ENCODE measurements at places on chromosomes 12 and 14.

DNA sequence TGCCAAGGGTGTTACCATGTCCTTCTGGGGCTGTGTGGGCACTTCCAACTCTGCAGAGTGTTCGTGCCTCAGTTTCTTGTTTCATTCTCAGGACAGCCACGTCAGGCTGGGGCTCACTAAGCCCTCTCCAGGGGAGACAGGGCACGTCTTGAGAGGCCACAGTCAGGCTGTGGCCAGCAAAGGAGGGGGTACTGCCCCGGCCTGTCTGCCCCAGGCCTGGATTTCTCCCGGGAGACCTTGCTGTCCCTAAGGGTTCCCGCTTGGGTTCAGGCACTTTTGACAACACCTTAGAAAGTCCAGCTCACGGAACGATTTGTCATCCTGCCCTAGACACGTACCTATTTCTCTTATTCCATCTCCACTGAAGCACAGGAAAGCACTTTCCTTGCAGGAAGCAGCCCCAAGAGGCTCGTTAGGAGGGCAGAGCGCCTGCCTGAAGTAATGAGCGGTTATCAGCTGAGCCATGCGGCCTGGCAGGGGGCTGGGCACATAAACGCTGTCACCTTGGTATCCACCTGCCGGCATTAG, 290.4 kb upstream of the RTL1 start:
- no peak for DNase-seq

DNA sequence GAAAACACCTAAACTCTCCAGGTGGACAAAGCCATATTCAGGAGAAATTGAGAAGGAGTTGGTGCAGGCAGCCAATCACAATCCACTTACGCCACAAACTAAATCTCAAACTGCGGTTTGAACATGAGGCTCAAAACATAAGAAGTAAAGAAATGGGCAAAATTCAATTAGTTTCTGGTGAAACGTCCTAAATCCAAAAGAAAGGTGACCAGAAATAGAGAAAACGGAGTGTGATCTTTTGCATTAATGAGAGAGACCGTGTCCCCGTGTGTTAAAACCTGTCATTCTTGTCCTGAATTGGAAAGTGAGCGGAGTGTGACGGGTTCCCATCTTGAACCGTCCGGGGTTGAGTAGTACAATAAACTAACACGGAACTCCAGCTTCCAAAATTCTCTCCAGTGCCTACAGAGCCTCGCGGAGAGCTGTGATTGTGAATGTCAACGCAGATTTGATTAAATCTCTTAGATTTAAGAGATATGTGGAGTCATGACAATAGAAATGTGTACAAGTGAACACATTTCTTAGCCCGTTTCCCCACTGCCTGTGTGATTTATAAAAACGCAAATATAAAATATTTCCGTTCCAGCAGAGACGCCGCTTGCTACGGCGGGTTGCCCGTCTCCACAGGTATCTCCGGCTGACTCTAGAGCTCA, 595 bp upstream of the METAP2 start:
- peak; percentile 29 for DNase-seq

DNA sequence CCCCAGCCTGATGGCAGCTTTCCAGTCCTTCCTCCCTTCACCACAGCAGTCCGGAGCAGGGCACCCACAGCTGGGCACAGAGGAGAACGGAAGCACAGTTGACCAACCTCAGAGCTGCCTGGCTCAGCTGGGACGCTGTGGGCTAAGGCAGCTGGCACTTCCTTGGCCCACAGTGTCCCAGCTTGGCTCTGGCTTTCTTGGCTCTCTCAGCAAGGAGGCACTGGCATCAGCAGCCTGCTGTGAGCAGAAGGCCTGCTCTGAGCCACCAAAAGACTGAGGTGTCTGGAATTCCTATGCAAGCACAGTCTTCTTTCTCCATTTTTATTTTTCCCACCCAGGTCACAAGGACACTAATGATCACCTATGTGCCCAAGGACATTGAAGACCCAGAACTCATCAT, 32.6 kb downstream of the NGB start:
- DNase-seq: no peak

- DNase-seq: no peak
Observed at GRCh38 chr12:108620236-108620879, 13.3 kb downstream of the SELPLG start.

GRCh38 chr12:63068857-63069442, 82.1 kb downstream of the AVPR1A start:
- peak; percentile 56 for DNase-seq
